ENCODE measurements at places on chromosomes 16 and 17.

DNA sequence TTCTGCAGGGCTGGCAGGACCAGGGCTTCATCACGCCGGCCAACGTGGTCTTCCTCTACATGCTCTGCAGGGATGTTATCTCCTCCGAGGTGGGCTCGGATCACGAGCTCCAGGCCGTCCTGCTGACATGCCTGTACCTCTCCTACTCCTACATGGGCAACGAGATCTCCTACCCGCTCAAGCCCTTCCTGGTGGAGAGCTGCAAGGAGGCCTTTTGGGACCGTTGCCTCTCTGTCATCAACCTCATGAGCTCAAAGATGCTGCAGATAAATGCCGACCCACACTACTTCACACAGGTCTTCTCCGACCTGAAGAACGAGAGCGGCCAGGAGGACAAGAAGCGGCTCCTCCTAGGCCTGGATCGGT is 1.4 kb downstream of the CDK5R1 start:
- DNase-seq = no peak

- no peak for DNase-seq
Observed at GRCh38 chr17:50976951-50977472, 110.9 kb upstream of the TOB1 start.

- DNase-seq = no peak
Observed at GRCh38 chr16:19882646-19883045, 2.0 kb downstream of the GPRC5B start.

- no peak for DNase-seq
Observed at GRCh38 chr16:13471036-13471435, 448.9 kb upstream of the ERCC4 start.

DNA sequence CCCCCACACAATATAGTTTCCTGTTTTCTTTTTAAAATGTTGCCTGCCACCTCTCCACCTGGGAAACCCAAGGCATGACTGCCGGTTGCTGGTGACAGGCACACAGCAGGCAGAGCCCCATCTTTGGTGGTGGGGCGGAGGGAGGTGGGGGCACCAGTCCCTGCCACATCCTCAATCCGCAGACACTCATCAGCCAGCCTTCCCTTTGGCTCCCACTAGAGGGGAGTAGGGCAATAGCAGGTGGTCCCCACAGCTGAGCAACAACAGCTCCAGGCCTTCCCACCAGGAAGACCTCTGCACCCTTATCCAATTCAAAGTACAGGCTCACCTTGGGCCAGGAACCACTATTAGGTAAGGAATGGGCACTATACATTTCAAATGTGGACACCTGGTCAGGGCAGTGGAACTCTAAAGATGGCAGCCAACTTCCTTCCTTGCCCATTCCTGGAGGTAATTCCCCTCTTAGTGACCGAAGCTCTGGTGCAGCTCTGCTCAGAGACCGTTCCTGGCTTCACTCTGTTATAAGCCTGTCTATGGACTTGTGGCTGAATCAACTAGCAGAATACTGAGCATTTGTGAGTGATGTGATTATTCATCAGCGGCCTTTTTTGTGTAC is 13.9 kb downstream of the RECQL5 start:
- DNase-seq = no peak

DNA sequence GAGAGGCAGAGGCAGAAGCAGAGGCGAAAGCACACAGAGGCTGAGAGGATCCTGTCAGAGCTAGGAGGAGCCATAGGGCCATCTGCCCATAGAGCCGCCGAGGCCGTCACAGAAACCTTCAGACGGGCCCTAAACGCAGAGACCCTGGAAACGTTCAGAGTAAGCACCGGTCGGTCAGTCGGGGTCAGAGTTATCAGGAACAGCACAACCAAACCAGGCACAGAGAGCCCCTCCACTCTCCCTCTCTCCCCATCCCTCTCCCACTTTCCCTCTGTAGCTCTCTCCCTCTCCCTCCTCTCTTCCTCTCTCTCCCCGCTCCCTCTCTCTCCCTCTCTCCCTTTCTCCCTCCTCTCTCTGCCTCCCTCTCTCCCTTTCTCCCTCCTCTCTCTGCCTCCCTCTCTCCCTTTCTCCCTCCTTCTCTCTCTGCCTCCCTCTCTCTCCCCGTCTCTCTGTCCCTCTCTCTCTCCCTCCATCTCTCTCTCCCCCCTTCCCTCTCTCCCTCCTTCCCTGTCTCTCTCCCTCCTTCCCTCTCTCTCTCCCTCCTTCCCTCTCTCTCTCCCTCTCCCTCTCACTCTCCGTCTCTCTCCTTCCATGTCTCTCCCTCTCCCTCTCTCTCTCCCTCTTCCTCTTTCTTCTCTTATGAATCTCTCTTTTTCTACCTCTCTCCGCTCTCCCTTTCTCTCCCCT is 138.9 kb downstream of the C16orf95 start:
- DNase-seq = no peak
